ENCODE measurements at places on chromosomes 7 and 10.

DNA sequence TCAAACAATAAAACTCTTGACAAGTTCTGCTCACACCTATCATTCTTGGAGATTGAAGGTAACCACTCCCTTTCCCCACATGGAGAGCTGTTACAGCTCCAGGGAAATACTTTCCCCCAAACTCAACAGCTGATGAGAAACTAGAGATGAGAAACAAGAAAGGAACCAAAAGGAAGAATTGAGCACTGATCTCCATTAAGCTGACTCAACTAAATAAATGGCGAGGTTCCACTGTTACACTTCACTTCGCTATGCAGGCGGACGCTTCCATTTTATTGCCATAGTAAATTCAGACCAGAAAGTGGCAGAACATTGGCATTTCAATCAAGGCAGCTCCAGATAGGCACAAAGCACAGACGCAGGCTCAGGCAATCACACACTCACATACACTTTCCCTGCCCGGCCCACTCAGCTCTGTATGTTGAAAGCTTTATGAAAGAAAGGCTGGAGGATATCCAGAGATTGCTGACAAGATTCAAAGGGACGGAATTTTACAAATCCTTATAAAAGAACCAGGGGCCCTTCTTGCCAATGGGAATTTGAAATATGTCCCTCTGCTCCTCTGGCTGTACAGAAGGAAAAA, 11.5 kb upstream of the YAE1 start:
- DNase-seq, result no peak
- H3K4me1 ChIP-seq, result no peaks in the 10 kb centered on the region
- no peaks in the 10 kb centered on the region for H3K27me3 ChIP-seq
- no peaks in the 10 kb centered on the region for H3K36me3 ChIP-seq
- no peak overlapping the region for H3K4me3 ChIP-seq

DNA sequence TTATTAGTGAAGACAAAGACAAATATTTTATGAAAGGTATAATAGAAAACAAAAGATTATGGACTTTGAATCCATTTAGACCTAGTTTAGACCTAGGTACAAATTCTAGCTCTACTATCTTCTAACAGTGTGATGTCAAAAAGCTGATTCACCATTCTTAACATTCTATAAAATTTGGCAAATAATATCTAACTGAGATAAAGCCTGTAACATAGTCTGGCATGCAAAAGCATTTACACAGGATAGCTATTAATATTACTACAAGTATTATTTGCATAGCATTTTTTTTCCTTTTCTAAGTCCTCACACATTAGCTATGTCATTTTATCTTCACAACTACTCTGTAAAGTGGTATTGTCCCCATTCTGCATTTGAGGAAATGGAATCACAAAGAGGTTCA, 179.6 kb upstream of the LRRTM3 start:
- H3K4me3 ChIP-seq, result no peak overlapping the region
- H3K36me3 ChIP-seq, result no peaks in the 10 kb centered on the region
- H3K4me1 ChIP-seq, result no peaks in the 10 kb centered on the region
- no peaks in the 10 kb centered on the region for H3K27me3 ChIP-seq

GRCh38 chr10:48526011-48526821, 78.7 kb downstream of the ARHGAP22 start:
- no peak overlapping the region for H3K27ac ChIP-seq
- no peaks in the 10 kb centered on the region for H3K36me3 ChIP-seq
- H3K4me1 ChIP-seq, result peaks cover 10% of the 10 kb centered on the region
- H3K27me3 ChIP-seq, result no peaks in the 10 kb centered on the region
- H3K4me3 ChIP-seq, result no peak overlapping the region
- DNase-seq, result no peak

DNA sequence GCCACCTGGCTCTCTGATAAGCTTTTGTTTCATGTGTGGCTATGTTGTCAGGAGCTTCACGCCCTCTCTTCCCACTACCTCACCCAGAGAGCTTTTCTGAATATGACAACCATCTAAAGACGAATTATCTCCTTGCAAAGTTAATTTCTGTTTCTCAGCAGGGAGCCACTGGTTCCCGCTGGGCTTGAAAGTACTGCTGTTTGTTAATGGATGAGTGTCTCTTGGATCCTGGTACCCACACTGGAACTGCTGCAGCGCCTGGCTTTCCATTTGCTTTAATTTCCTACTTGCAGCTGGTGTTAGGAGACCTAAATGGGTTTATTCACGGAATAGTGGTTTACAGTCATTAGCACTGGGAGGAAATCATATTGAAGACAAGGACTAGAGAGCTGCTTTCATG, 267.9 kb upstream of the LRGUK start:
- no peaks in the 10 kb centered on the region for H3K36me3 ChIP-seq
- H3K4me3 ChIP-seq, result no peak overlapping the region
- no peak for DNase-seq
- H3K4me1 ChIP-seq, result no peaks in the 10 kb centered on the region
- no peaks in the 10 kb centered on the region for H3K27me3 ChIP-seq
- no peak overlapping the region for H3K27ac ChIP-seq

GRCh38 chr10:93752761-93753160, 5.0 kb upstream of the LGI1 start:
- H3K4me1 ChIP-seq, result peaks cover 6% of the 10 kb centered on the region
- H3K4me3 ChIP-seq, result no peak overlapping the region
- DNase-seq, result no peak
- no peaks in the 10 kb centered on the region for H3K27me3 ChIP-seq

- H3K27ac ChIP-seq, result no peak overlapping the region
- DNase-seq, result no peak
- H3K36me3 ChIP-seq, result no peaks in the 10 kb centered on the region
- no peaks in the 10 kb centered on the region for H3K27me3 ChIP-seq
- no peak overlapping the region for H3K4me3 ChIP-seq
These were observed 683.4 kb downstream of the SDK1 start for GRCh38 chr7:3984456-3984855.

DNA sequence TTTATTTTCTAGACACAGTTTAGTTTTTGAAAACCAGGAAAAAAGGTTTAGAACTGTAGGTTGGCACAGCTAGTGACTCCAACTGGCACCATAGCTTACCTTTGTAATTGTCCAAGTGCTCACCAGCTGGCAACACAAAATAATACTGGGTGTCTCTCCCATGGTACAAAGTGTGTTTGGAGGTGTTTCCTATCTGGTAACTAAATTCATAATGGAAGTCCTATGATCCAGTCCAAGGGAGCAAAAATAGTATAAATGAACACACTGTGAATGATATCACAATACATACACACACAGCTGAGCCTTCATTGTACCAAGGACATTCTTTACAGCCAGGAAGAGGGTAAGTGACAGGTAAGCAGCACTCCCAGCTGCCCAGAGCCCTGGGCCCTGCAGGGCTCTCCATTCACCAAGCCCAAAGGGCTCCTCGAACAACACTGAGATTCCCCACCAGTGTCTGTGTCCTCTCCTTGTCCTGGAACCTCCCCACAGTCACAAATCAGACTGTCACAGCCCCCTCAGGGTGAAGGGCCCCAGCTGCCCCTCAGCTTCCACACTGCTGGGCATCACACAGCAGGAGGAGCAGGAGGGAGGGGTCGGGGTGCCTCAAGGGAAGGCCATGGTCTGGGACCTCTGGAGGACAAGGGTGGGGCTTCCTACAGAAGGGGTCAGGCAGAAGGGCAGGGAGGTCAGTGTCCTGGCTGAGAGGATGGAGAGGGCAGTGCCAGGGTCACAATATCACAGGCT, 72.1 kb downstream of the PKD1L1 start:
- no peak overlapping the region for H3K4me3 ChIP-seq
- no peak for DNase-seq
- no peaks in the 10 kb centered on the region for H3K4me1 ChIP-seq
- H3K27me3 ChIP-seq, result no peaks in the 10 kb centered on the region

DNA sequence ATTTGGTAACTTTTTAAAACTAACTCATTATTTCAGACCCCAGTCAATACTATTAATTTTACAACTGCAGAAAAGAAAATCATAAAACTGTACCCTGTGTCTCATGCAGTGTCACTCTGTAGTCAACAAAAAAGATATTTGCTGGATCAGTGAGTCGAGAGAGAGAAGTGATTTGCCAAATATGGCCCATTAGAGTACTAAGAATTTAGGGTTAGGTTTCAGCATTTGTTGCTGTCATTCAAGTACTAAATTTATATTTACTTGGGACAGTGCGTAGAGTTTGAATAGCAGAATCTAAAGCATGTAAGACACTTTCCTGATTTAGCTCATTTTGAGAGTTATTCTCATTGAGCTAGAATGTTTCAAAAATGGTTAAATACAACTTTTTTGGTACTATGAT, 38.9 kb downstream of the CACNA2D1 start:
- no peak for DNase-seq
- no peak overlapping the region for H3K4me3 ChIP-seq
- no peaks in the 10 kb centered on the region for H3K4me1 ChIP-seq
- no peak overlapping the region for H3K27ac ChIP-seq
- no peaks in the 10 kb centered on the region for H3K27me3 ChIP-seq

DNA sequence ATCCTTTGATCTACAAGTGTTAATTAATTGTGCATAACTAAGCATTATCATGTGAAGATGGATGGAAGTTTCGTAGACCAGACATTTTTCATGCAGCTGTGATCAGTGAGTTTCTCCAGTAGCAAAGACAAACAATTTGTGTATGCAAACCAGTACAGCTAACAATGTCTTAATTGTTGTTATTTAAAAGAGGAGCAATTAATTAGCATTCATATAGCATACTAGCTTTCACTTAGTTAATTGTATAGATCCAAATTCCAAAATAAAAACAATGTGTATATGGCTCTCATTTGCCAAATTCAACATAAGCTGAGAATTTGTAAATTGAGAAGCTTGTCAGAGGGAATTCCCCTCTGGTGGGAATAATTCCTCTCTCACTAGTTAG, 22.6 kb upstream of the PRKCQ start:
- no peaks in the 10 kb centered on the region for H3K36me3 ChIP-seq
- H3K27ac ChIP-seq, result no peak overlapping the region
- H3K4me1 ChIP-seq, result peaks cover 8% of the 10 kb centered on the region
- no peak for DNase-seq
- no peak overlapping the region for H3K4me3 ChIP-seq
